ENCODE measurements at places on chromosomes 2 and 18. TPM values are rescaled to one million over a fixed set of nuclear protein-coding genes. Genes with fewer than 3 reads are reported as not detected.

The ZNF804A gene
- total RNA-seq = 0.09 TPM

The RTP5 gene
- not detected for total RNA-seq

The EML6 gene
- 9.0 TPM for total RNA-seq

The RNPEPL1 gene
- total RNA-seq = 41.6 TPM

The MC5R gene
- total RNA-seq = 0.36 TPM

The TDRD15 gene
- not detected for total RNA-seq

GRCh38 chr2:238097988-238098871 lies 1.9 kb upstream of the ESPNL start:
- DNase-seq = no peak

- no peak for DNase-seq
Measured at GRCh38 chr18:48932462-48932818, 18.3 kb downstream of the SMAD7 start.

DNA sequence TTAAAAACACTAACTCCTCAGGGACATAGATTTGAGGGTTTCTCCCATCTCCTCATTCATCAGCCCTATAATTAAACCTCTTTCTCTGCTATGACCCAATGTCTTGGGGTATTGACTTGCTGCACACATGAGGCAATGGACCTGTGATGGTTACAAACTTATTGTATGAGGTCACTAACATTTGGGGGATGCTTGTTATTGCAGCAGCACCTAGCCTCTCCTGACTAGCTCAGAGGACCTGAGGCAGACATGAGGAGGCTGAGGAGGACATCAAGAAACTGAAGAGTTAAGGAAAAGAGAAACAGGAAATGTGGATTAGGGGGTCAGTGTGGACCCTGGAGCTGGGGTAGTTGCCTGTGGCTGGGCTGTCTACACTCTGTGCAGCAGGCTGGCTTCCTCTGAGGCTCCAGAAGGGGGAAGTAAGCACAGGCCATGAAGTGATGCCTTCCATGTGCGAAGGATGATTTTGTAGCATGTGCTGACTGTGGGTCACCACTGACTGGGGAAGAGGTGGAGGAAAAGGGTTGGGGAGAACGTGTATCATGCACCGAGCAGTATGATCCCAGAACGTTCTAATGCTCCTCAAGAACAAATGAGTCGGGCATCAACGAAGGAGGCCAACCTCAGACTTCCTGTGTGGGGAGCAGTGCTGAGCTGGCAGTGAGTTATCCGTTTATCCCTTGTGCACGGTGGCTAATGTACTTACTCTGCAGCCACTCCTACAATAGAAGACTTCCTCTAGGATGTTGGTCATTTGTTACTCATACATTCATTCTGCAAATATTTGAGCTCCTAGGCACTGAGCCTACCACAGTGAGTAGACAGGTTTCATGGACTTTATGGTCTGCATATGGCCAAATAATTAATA lies 42.1 kb upstream of the RFX8 start:
- DNase-seq = no peak

DNA sequence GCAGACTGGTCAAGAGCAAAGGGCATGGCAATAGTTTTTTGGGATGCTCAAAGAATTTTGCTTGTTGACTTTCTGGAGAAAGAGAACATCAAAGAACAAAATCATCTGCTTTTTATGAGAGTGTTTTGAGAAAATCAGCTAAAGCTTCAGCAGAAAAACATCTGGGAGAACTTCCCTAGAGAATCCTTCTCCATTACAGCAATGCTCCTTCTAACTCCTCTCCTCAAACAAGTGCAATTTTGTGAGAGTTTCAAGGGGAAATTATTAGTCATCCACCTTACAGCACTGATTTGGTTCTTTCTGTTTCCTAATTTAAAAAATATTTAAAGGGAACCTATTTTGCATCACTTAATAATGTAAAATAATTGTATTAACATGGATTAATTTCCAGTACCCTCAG lies 226.9 kb upstream of the NXPH2 start:
- DNase-seq = no peak

- DNase-seq = no peak
Measured at GRCh38 chr18:25335676-25336075, 16.3 kb downstream of the ZNF521 start.

DNA sequence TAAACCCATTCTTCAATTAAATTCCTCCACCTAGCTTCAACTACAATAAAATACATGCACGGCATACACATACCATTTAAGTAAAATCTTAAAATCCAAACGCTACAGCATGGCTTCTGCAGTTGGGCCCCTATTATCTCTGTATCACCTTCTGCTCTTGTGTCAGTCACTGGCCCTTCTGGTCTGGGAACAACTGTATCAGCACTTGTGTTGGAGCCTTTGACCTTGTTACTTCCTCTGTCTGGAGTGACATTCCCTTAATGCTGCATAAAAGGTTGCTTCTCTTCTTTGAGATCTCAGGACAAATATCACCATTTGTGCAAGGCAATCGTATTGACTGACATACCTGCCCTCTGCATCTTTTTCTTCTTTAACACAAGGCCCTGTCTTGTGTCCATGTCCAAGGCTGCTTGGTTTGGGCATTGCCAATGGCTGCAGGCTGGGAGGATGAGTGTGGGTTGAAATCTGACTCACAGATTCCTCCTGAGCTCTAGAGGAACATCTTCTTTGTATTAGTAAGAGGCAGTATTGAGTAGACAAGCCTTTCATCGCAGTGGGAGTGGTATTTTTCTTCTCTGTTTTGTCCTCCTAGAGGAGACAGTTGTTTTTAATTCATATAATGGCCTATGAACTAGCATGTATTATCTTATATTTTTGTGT lies 267.8 kb upstream of the TRIB2 start:
- no peak for DNase-seq

- no peak for DNase-seq
Measured at GRCh38 chr18:52001106-52001505, 338.9 kb upstream of the DCC start.

- DNase-seq = no peak
Measured at GRCh38 chr2:59701271-59701994, 852.0 kb downstream of the BCL11A start.

DNA sequence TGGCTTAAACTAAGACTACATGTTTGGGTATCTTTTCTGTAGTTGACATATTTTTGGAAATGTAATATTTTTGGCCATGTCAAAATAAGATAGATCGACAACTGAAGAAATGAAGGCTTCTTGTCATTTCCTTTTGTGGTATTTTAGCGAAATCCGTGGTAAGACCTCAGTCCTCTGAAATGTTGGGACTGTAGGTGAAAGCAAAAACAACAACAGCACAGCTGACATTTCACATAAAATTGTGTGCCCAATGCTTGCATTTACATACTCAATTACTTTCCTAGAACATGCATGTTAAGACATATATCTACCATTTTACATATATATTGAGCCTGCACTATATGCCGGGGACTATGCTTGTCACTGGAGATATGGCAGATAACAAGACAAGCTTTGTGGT lies 50.2 kb downstream of the SPP2 start:
- no peak for DNase-seq

DNA sequence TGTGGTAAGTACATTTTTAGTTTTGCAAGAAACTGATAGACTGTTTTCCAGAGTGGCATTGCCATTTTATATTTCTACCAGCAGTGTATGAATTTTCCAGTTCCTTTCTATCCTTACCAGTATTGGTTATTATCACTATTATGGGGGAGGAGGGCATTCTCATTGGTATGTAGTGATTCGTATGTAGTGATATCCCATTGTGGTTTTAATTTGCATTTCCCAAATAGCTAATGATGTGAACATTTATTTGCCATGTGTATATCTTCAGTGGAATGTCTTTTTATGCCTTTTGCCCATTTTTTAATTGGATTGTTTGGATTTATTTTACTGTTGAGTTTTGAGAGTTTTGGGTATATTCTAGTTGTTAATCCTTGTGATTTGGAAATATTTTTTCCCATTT lies 16.9 kb downstream of the EIF5B start:
- DNase-seq = no peak

DNA sequence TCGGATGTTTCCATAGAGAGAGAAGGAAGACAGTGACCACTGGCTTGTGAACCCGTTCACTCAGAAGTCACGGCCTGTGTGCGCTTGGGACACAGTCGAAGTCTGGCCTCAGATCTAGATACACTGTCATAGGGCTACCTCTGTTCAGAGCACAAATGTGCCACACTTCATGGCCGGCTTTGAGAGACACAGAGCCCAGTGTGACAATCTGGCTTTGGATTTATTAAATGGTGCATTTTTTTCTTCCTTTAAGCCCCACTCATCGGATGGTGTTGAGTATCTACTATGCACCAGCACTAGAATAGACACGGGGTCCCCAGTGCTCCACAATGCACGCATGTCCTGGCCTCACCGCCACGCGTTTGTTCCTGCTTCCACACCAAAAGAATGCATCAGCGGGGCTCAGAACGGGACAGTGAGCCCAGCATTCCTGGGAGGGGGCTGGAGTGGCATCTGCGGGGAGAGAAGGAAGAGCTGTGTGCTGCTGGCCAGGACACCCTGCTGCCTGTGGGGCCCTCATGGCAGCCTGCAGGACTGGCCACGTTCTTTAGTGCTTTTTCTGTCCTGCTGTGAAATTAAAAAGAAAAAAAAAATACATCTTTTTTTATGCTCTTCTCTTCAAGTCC lies 738.9 kb upstream of the SALL3 start:
- no peak for DNase-seq

Data from omental fat pad (tissue), 4 donors.